ENCODE measurements at places on chromosomes 2 and 18. TPM values are rescaled to one million over a fixed set of nuclear protein-coding genes. Genes with fewer than 3 reads are reported as not detected.
A peak's percentile ranks its signal among the peaks of the same experiment; 100 is the strongest.

The HS6ST1 gene
- polyA plus RNA-seq: 20.1 TPM

The ANKRD30B gene
- polyA plus RNA-seq: not detected

- no peak for DNase-seq
These were observed 882.1 kb upstream of the PIK3C3 start for GRCh38 chr18:41072946-41073345.

- no peak for DNase-seq
These were observed 16.0 kb downstream of the ARID5A start for GRCh38 chr2:96552315-96553175.

DNA sequence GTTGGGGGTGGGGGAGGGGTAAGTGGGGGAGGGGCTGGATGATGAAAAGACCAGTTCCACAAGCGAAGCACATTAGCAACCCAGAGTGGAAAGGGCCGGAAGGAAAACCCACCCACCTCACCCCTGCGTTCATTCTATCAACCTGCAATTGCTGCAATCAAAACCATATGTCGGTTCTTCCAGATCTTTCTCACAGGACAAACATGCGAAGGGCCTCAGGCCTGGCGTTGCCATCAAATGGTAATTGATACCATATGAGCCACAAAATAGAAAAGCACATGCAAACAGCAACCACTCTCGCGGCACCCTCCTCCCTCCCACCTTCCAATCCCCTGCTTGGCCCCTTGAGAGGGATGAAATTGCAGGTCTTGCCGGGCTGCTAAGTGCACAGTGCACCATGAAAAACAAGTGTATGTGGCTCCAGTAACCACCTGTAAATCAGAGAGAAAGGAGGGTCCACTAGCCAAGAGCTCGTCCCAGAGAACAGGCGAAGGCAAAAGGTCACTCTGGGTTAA, 287.5 kb downstream of the TCF4 start:
- peak; percentile 68 for DNase-seq

GRCh38 chr2:182372661-182373060, 54.2 kb downstream of the PDE1A start:
- DNase-seq: no peak

DNA sequence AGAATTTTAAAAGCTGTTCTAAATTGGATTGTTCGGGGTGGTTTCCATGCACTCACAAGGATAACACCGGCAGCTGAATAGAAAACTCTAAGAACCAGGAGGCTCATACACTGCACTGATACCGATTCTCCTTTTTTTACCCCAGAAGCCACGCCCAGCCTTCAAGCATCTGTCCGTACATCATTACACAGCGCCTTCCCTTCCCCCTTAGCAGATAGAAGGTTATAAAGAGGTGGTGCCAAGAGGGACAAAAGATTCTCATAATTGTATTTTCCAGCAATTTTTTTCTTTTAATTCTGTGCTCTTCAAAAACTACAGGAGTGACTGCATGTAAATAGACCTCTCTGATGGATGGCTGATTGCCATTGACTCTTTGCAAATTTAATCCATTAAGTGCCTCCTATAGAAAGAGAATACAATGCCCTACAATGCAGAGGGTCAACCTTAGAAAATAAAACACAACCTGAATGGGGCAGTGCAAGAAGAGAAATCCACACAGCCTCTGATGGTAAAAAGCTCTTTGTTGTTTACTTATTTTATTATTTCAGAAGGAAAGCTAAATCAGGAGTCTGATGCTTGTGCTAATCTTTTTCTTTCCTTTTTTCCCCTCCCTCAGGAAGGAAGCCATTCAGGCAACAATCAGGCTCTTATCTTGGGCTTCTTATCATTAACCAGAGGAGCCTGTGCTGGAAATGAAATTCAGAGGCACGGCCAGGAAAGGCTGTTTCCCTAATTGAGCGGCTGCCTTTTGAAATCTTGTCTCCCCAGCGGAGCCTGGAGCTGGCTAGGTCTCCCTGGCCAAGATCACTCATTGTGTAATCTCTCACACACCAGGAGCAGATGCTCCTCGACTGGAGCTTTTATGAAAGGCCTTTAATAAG, 198.9 kb upstream of the NABP1 start:
- DNase-seq: no peak

Measured in muscle of arm (tissue), 14 donors.